ENCODE measurements at places on chromosomes 11 and 22.

DNA sequence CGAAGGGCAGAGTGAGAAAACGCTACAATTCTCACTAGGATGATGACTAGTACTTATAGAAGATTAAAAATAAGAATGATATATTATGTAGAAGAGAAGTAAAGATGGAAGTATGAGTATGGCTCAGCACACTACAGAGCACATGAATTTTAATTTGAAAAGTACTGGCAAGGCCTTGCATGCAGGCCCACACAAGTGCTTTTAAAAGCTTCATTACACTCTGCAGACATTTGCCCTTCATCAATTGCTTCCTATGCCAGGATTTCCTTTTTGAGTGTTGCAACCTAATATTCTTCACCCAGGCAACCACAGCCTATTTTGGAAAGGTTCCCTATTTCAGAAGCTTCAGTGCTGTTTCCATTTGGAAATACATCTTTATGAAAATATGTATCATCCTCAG is 81.1 kb downstream of the LARGE2 start:
- no peak for DNase-seq

DNA sequence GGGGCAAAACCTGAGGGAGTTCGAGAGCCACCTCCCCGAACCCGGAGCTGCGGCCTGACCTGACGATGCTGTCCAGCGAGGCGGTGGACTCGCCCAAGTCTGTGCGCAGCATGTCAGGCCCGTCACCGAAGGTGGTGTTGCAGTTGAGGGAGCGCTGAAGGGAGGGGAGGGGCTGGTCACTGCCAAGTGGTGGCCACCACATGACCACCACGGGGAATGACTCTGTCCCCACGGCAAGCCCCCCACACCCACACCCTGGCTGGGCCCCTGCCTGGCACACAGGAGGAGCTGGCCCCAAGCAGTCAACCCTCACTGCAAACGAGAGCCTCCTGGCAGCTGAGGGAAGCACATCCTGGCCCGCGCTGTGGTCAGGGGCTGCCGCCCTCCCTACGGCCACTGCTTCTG is 30.8 kb downstream of the TRMU start:
- DNase-seq: no peak

DNA sequence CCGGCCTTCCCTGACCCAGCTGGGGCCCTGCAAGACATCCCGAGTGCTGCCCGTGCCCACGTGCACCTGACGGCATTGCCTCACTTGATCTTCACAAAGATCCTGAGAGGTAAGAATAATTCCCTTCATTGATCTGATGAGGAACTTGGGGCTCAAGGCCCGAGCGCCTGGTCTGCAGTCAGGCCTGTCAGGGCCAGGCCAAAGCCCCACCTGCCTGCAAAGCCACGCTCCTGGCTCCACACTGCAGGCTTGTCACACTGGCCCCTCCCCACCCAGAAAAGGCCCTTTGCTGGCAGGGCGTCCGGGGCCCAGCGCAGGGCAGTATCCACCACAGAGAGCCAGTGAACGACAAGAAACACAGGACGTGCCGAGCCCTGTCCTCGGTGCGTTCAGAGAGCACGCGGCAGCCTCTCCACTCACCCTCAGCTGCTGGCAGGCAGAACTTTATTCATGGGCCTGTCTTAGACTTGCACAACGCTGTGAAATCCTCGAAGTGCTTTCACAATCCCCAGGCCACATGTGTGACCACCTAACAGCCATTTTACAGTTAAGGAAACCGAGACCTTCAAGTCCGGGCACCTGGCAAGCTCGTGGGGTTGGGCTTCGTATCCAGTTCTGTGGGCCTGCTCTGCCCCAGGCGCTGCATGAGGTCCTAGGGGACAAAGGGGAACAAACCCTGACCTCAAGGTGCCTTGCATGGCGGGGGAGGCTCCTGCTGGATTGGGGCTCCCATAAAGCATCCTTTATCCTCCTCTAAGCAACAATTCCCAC is 14.8 kb downstream of the KIAA0930 start:
- no peak for DNase-seq

GRCh38 chr11:69874178-69874983 is 55.2 kb upstream of the FGF3 start:
- DNase-seq: no peak

- no peak for DNase-seq
These were observed 41.3 kb downstream of the XKR3 start for GRCh38 chr22:16783930-16784354.

- DNase-seq: no peak
These were observed 4.6 kb upstream of the RNF185 start for GRCh38 chr22:31155422-31155821.

DNA sequence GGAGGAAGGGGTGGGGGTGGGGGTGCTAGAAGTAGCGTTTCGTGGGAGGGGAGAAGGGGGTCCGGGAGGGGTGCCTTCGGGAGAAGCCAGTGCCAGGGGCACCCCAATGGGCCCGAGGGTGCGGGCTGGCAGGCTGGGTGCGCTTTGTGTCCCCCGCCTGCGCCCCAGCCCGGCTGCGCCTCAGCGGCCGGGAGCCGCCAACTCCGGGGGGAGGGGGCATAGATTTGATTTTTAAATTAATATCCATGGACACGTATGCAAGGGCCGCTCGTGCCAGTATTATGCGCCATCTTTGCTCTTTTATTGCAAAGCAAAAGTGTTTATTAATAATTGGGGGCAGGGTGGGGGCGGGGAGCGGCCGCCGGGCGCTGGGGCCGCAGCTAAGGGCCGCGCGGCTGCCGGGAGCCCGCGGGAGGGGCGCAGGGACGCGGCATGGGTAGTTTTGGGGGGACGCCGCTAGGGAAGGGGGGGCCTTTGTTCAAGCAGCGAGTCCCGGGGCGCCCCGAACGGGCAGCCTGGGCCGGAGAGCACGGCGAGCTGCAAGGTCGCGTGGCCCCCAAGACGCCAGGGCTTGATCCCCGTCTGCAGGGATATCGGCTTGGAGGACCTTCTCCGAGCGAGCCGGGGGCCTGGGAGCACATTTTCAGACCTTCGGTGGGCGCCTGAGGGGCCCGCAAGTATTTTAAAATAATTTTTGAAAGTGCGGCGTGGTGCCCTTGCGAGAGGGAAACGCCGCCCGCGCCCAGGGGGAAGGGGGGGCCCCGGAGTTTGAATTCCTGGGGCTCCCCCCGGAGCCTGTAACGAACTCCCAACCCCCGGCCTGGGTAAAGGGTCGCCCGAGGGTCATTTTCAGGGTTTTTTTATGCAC is 959 bp downstream of the CCND1 start:
- DNase-seq: no peak

DNA sequence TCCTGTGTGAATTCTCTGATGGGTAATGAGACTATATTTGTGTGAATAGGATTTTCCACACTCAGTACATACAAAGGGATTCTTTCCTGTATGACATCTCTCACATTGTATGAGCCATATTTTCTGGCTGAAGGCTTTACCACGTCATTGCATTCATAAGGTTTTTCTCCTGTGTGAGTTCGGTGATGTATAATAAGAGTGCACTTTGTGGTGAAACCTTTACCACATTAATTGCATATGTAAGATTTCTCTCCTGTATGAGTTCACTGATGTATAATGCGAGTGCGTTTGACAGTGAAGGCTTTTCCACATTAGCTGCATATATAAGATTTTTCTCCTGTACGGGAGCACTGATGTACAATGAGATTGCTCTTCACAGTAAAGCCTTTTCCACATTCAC is 455.4 kb upstream of the CNTN5 start:
- DNase-seq: no peak

- no peak for DNase-seq
These were observed 107.3 kb downstream of the RPL27A start for GRCh38 chr11:8789864-8790263.

DNA sequence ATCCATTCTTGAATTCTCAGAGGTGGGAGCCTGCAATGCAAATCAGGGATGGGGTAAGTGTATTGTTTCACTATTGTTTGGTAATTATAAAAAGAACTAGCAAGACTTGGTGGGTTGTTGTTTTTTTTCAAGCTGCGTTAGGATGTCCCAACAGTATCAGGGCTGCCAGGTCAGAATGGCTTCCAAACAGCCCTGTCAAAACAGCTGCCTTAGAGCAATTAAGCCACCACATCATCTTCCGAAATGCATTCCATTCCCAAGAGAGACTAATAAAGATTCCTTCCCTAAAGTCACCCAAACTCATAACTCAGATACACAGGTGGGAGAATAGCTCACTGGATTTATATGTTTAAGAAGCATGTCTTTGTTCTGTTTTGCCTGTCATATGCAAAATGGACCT is 23.5 kb downstream of the BBOX1 start:
- DNase-seq: no peak
